ENCODE measurements at places on chromosomes 6 and 20.
A peak's percentile ranks its signal among the peaks of the same experiment; 100 is the strongest.

DNA sequence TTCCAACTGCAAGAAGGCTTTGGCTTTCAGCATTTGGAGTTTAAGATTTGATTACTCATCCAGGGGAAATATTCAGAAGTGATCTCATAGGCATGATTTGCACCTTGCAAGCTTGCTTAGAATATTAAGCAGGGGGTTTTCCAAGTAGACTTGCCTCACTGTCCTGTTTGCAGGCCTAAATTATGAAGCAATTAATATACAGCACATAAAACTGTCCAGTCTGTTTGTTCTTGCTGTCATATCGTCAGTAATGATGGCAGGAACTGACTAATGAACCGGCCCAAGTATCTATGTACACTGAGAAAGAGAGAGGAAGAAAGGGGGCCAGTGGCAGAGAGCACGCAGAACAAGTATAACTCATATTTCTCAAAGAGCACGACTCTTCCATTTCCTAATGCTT, 212.5 kb upstream of the SUPT3H start:
- no peak for DNase-seq

GRCh38 chr20:51014797-51015722, 7.8 kb downstream of the KCNG1 start:
- DNase-seq = peak; percentile 77

GRCh38 chr6:157727629-157728182, 95.3 kb upstream of the SNX9 start:
- DNase-seq = no peak

- DNase-seq = no peak
Measured at GRCh38 chr6:121780325-121781321, 345.2 kb downstream of the GJA1 start.

- DNase-seq = no peak
Measured at GRCh38 chr6:47057830-47058540, 15.9 kb upstream of the ADGRF1 start.

DNA sequence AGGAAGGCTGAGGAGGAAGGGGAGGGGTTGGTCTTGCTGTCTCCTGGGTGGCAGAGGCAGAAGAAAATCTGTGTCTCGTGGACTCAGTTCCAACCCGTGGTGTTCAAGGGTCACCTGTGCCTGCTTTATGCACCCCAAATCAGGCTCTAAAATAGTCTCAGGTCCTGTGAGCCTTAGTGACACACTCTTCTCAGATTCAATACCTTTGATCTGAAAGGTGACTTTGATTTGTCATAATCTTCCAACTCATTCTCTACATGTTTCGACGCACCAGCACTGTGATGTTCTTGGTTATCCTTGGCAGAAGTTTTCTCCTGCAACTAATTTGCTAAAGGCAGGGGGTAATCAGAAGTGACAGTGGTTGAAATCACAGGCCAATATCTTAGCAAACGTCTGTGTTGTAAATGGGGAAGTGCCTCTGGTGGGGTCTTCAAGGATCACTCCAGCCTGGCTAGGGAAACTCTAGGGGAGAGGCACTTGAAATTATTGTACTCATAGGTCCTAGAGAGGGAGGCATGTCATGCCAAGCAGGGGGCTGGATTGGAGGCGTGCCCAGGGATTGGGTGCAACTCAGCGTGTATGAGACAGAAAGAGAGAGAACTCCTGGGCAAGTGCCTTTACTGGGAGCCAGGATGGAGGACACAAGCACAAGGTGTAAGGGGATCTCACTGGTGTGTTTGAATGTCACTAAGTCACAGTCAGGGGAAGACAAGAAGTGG, 19.0 kb upstream of the PRND start:
- no peak for DNase-seq

DNA sequence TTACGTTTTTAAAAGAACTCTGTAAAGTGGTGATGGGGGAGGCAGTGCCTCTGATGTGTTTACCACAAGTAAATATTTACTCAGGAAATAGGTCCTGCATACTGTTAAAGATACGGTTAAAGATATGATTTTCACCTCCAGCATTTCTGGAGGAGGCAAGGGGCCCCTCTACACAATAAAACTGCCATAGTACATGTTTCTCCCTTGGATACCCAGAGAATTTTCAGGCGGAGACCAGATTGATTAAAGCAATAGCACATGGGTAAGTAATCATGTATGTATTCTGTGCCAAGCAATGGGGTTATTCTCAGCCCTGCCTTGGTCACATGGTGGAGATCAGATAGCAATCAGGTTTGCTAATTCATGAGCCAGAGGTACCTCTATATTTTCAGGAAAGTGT, 9.6 kb downstream of the RIPOR2 start:
- DNase-seq = peak; percentile 31

DNA sequence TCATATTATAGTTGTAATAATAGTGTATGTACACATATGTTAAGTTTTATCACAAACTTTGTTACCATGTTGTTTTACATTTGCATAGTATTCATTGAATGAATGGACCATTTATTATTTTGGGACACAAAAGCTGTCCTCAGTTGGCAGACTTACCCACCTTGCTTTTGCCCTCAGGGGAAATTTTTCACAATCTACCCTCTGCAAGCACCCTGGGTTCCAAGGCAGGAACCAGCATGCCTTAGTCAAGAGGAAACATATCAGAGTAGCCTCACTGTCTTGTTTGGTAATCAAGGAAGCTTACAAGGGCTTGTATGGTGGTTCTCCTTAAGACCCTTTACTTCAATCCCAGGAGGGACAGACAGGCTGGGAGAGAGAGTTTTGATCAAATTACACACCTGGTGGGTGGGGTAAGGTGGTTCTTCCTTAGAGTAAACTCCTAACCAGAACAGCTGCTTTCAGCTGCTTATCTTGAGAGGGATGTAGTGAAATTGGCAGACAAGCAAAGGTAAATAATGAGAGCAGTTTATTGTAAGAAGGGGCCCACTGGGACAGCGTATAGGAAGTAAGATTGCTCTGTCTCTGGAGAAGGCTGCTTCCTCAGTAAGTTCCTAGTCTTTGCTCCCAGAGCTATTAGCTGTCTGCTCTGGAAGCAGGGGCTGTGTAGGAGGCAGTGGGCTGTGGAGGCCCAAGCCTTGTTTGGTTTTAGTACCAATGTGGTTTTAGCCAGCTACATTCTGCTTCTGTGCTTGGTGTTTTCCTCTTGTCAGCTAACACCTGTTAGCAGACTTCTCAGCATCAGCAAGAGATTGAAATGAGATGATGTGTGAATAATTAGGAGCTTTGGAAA, 31.1 kb downstream of the BRPF3 start:
- peak; percentile 54 for DNase-seq
